Transverse colon (tissue), 4 donors: ENCODE measurements at places on chromosomes 16 and 17. TPM values are rescaled to one million over a fixed set of nuclear protein-coding genes. Genes with fewer than 3 reads are reported as not detected.

DNA sequence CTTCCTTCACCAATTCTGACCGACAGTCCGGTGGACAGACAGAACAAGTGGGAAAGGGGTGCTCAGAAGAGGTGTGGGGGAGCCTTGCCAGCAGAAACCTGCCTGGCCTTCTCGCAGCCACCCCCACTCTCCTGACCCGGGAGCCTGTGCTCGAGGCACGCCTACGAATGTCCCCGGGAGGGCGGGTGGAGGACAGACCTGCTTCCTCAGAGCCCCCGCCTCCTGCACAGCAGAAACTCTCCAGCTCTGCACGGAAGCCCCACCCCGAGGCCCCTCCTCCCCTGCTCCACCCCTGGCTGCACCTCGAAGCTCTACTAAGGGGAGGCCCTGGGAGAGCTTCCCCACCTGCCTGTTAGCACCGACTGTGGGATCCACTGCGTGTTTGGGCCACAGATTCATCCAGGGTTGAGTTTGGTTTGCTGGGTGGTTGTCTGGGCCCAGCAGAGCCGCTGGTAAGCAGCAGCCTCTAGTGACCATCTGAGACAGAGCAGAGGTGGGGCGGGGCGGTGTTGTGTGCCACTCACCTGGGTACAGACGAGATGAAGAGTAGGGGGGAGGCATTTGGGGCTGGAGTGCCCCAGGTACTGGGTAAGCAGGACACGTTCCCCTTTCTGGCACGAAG, 6.2 kb downstream of the TAF1C start:
- no peak for DNase-seq

DNA sequence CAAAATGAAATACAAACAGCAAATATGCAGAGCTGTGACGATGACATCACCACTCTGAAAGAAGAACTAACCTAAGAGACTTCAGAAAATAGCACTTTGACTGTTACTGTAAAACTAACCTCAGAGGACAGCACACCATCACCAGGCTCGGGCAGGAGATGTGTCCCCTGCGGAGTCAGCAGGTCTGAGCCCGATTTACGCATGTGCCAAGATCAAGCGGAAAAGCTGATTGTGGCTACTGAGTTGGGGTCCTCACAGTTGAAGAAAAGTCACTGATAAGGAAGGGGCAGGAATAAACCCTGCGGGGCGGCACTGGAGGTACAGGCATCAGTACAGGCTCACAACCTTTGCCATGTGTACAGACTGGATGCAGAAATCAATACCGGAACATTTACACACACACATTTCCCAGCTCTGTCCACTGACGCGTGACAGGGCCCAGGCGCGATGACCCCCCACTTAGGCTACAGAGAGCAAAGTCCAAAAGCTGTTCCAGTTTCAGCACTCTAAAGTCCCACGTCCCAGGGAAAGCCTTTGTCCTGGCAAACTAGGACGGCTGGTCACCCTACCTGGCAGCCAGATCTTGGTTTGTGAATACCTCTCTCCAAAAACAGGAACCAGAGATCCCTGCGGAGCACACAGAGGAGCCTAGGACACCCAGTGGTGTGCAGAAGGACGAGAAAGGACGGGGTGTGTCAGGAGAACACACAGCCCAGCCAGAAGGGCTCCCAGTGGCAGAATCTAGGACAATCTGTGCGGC, 21.5 kb downstream of the TRAP1 start:
- no peak for DNase-seq

GRCh38 chr16:2475413-2476344, 752 bp downstream of the TBC1D24 start:
- peak; percentile 44 for DNase-seq

GRCh38 chr16:83689385-83689831, 118.4 kb upstream of the HSBP1 start:
- DNase-seq = no peak

GRCh38 chr17:79925242-79925957, 86.2 kb upstream of the CBX4 start:
- peak; percentile 86 for DNase-seq

GRCh38 chr16:5854027-5854426, 756.4 kb upstream of the EEF2KMT start:
- DNase-seq = no peak

DNA sequence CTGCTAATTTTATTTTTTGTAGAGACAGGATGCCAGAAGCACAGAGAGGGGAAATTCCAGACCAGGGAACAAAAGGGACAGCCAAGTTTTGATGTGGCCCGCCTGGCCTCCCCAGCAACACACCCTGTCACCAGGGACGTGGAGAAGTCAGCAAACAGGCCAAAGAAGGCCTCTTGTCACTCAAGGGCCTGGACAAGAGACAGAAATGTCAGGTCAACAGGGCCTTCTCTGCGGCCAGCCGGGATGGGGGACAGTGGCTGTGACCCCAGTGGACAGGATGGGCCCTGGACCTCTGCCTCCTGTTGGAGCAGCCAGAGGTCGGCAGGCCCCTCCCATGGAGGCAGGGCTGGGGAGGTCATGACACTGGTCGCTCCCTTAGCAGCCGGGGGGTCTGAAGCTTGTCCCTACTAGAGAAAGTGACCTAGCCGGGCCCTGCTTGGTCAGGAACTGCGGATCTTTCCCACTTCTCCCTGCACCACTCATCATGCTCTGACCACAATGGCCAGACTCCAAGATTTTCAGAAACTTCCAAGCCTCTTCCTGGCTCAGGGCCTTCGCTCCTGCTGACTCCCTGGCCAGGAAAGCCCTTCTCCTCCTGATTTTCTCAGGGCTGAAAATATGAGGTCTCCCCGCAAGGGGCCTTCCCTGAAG, 9.2 kb upstream of the TVP23A start:
- peak; percentile 55 for DNase-seq

GRCh38 chr16:30079480-30079879, 3.7 kb downstream of the PPP4C start:
- no peak for DNase-seq

- DNase-seq = no peak
Observed at GRCh38 chr16:69040144-69040909, 65.1 kb upstream of the HAS3 start.

DNA sequence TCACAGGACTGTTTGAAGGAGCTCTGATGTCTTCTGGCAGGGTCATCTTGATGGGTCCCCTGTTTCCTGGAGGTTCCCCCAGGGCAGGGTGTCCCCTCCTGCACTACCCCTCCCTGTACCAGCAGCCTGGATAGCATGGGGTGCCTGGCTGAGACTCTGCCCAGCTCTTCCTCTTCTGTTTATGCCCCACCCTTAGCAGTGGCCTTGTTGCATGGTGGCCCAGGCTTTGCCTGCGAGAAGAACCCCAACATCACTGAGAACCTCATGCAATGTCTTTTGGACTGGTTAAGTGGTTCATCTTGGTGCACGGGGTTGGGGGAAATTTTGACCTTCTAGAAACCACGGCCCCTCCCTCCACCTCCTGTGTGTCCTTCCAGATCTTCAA, 121.8 kb downstream of the IRX3 start:
- DNase-seq = no peak

DNA sequence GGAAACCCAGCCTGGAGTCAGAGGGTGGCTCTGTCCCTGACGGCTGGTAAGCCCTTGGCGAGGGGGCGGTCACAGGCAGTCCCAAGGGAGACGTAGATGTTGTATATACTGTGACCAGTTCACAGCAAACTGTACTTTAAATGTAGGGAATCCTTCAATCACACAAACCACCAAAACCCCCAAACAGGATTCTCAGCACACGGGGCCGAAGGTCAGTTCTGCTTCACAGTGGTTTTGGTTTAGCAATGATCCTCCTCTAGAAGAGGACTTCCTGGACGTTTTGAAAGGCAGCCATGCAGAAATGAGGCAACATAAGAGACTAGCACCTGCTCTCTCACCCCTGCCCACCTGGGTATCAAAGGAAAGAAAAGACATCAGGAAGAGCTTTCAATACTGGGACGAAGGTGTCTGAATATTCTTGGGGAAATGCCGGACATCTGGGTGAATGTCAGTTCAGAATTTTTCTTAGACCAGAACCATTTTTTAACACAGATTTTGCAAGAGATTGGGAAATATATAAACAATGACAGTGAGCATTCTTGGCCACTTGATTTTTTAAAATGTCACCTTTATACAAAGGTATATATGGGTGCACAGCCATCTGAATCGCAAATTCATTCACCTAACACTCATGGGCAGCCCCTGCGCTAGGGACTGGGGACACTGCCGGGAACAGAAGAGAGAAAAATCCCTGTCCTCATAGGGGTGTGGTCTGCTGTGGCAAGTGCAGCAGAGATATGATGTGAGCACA, 74.2 kb downstream of the CRISPLD2 start:
- no peak for DNase-seq

DNA sequence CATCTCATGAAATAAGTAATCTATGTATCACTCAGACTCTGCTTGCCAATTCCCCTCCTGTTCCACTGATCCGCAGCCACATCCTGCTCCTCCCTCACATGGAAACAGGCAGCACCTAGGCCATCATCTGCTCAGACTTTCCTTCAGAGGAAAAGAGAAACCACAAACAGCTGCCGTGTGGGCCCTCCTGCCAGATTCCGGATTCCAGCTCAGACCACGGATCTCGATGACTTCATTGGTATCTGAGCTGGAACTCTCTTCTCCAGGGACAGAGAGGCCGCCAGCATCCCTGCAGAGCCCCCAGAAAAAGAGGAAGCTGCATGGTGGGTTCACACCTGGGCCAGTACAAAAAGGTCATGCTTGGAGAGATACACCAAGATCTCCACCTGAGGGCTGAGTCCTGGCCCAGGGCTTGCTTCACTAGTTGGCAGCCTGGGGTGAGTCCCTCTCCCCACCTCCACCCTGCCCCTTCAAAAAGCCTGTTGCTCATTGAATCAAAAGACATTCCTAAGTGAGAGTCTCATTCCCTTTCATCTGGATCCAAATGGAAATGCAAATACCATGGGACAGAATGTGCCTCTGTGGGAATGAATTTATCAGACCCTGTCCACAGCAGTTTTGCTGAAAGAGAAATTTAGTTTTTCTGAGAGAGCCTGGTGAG, 47.2 kb downstream of the HOXB1 start:
- peak; percentile 38 for DNase-seq

DNA sequence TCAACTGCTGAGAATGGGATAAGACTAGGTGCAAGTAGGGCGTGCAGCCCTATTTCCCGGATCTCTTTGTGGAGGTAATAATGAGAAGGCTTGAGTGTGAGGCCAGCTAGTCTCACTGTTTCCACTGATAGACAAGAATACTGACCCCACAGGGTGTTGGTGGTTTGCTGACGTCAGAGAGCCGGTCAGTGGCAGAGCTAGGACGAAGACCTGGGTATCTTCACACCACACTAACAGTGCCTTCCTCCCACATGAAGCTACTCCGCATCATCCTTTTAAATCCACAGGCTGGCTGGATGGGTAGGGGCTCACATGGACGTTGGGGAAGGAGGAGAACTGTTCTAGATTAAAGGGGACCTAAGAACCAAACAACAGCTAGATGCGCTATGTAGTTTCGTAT, 68.0 kb downstream of the ZFHX3 start:
- DNase-seq = no peak

- no peak for DNase-seq
Observed at GRCh38 chr16:50202926-50203624, 50.0 kb downstream of the TENT4B start.

GRCh38 chr17:50872710-50873424, 6.7 kb upstream of the TOB1 start:
- no peak for DNase-seq

GRCh38 chr17:82277851-82278250, 4.4 kb upstream of the CSNK1D start:
- no peak for DNase-seq

DNA sequence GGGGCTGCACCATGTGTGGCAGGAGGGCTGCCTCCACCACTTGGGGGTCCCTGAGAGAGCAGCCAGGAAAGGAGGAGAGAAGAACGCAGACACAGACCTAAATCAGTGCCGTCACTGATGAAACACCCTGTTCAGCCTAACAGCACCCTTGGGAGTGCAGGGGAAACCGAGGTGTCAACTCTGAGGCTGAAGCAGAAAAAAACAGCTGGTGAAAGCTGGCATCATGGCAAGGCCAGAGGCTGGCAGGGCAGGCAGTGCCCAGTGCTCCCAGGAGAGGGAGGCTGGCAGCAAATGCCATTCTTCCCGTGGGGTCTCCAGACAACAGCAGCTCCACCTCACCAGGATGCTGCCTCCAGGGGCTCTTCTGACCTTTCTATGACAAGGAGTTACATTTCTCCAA, 23.1 kb downstream of the SPHK1 start:
- DNase-seq = no peak

- peak; percentile 84 for DNase-seq
Observed at GRCh38 chr16:379183-379960, 2.4 kb downstream of the PGAP6 start.

DNA sequence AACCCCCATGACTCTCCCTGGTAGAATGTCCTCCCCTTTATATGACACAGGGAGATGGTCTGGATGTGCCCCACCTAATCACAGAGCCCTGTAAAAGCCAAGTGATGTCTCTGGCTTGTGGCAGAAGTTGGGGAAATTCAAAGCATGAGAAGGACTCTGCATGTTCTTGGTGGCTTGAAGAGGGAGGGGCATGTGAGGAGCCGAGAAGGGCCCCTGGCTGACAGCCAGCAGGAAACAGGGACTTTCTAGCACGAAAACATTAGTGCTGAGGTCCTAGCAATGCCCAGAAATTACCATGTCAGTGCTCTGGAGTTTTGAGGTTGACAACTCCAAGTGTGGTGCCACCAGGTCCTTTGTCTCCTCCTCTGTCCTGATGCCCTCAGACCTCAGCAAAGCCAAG, 75.9 kb downstream of the USP22 start:
- DNase-seq = no peak

DNA sequence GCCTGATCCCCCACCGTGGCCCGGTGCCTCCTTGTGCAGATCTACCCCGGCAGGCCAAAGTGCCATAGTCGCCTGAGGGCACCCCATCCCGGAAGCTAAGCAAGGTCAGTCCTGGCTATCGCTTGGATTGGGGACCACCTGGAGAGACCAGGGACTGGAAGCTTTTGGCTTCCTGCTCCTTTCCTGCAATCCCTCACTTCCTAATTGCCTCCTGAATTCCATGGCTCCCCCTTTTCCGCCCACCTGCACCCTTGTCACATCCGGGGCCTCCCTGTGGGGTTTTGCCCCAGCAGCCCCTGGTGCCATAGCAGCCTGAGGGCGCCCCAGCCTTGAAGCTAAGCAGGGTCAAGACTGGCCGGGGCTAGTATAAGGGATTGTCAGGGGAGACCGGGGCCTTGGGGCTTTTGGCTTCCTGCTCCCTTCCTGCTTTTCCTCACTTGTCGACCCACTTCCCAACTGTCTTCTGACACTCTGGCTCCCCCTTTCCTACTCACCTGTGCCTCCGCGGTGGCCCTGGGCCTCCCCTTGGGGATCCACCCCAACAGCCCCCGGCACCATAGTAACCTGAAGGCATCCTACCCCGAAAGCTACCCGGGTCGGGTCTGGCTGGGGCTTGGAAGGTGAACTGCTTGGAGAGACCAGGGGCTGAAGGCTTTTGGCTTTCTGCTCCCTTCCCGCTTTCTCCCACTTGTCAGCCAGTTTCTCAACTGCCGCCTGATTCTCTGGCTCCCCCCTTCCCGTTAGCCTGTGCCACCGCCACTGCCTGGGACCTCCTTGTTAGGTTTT, 2293.6 kb downstream of the TP53TG3F start:
- no peak for DNase-seq

GRCh38 chr17:41390411-41390938, 6.9 kb downstream of the KRT31 start:
- no peak for DNase-seq

EVPLL gene
- total RNA-seq = 0.41 TPM

RNF135 gene
- 9.0 TPM for total RNA-seq

ACSM3 gene
- total RNA-seq = 22.7 TPM

IRF8 gene
- 52.9 TPM for total RNA-seq

VTN gene
- not detected for total RNA-seq

ZP2 gene
- total RNA-seq = not detected

MT1G gene
- total RNA-seq = 114 TPM

MOSMO gene
- 68.5 TPM for total RNA-seq

GNG13 gene
- total RNA-seq = not detected

PPP1R9B gene
- total RNA-seq = 29.9 TPM

CCL2 gene
- total RNA-seq = 141 TPM
